Central memory CD4-positive, alpha-beta T cell (primary cell): ENCODE measurements at places on chromosomes 6 and 20.
A peak's percentile ranks its signal among the peaks of the same experiment; 100 is the strongest.

- no peak for DNase-seq
Observed at GRCh38 chr6:135883536-135883935, 32.0 kb downstream of the PDE7B start.

DNA sequence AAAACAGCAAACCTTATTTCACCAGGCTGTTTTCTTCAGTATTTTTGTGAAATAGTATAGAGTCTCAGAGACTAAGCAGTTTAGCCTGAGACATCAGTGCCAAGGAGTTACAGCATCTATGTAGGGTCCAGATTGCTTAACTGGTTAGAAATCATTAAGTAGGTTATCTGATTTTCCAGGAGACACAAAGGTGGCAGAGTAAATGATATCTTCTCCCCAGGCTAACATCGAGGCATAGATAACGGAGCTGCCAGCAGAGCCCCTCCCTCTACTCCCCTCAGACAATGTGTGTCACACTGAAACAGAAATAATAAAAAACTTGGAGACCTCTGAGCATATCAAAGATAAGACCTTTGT is 473.0 kb upstream of the CITED2 start:
- no peak for DNase-seq

- no peak for DNase-seq
Observed at GRCh38 chr6:44278774-44279697, 8.8 kb downstream of the TMEM151B start.

GRCh38 chr6:158648682-158649131 is 1.1 kb upstream of the SYTL3 start:
- no peak for DNase-seq

DNA sequence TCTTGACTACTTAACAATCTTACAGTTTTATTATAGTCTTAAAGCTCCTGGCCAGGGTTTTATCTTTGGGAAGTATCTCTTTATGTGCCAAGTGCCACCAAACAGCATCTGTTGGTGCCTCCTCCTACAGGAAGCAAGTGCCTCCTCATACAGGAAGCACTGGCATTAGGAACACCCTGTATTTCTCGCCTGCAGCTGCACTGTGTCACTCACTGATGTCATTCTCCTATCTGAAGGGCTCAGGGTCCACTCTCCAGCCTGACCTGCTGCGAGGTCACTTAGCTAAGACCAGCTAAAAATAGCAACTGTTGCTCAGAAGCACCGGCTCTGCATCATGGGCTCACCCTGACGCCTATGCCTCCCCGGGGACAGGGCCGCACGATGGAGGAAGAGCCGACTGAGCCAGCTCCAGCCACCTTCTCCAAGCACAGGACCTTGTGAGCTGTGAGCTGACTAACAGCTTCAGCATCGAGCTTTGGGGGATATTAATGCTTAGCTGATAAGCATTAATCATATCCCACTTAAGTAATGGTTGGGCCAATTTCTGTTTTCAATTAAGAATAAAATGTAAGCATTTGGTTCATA is 66.3 kb upstream of the CD93 start:
- no peak for DNase-seq

DNA sequence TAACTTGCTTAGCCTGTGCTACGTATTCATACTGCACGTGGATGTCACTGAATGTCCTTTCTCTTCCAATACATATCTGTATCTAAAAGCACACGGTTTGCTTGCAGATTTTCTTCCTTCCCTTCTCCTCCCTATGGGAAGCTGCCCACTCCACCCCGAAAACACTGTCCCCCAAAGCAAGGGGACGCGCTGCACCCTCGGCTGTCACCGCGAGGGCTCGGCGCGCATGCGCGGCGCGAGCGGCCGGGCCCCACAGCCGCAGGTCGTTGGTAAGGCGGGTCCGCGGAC is 659 bp downstream of the TMX4 start:
- DNase-seq = peak; percentile 74

GRCh38 chr6:89385846-89386245 is 26.2 kb downstream of the RRAGD start:
- no peak for DNase-seq

DNA sequence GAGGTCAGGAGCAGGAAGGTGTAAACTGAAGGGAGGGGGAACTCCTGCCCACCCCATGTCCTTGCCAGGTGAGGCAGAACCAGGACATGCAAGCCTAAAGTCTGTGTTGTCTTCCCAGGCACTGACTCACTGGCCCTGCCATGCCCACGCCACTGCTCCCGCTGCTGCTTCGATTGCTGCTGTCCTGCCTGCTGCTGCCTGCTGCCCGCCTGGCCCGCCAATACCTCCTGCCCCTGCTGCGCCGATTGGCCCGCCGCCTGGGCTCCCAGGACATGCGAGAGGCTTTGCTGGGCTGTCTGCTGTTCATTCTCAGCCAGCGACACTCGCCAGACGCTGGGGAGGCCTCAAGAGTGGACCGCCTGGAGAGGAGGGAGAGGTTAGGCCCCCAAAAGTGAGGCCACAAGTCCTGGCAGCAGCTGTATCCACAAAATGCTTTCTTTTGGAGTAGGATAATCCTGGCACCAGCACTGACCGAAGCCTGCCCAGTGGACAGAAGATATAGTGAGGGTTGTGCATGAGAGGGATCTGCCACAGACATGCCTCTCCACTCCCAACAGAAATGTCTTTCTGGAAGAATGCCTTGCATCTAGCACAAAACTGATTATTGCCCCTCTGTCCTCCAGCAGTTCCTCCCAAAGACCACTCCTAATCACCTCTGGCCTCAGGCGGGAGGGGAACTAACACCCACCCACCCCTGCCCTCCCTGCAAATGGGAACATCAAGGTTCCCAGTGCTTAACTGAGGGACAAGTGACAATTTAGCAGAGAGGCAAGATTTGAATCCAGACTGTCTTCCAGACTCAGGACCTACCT is 812 bp downstream of the MYMX start:
- no peak for DNase-seq

DNA sequence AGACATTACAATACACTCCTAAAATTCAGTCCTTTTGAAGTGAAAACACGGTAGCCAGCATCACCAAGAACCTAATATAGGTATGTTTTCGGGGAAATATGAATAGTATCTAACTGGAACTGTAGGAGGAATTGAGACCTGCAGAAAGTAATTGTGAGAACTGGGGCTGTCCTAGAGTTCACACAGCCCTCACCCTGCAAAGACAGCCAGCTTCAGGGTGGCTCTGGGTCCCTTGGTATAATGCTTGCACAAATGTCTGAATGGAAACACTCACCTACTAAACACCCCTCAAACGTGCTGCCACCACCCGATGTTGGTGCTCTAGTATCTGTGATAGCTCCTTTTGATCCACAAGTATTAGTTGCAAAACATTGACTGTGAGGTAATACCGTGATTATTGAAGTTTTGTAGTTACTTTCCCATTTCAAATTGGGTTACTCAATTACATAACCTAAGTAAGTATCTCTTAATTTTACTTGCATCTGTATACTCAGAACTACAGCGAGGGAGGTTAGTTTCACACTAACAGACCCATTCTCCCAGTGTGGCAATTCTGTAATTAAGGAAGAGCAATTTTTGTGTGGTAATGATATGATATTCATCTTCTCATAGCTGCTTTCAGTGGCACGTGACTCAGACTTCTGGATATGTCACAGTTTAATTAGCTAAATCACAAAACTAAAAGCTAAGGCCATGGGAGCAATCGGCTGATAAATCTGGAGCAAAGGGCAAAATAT is 129.5 kb downstream of the INSM1 start:
- DNase-seq = no peak

GRCh38 chr6:26351544-26351953 is 13.4 kb upstream of the BTN3A2 start:
- no peak for DNase-seq

- DNase-seq = no peak
Observed at GRCh38 chr20:23832775-23833513, 6.4 kb upstream of the CST2 start.

- DNase-seq = no peak
Observed at GRCh38 chr6:39566456-39566855, 158.8 kb downstream of the KIF6 start.

- no peak for DNase-seq
Observed at GRCh38 chr6:139142262-139142661, 7.4 kb downstream of the HECA start.

- no peak for DNase-seq
Observed at GRCh38 chr6:83633149-83633548, 75.8 kb downstream of the SNAP91 start.

DNA sequence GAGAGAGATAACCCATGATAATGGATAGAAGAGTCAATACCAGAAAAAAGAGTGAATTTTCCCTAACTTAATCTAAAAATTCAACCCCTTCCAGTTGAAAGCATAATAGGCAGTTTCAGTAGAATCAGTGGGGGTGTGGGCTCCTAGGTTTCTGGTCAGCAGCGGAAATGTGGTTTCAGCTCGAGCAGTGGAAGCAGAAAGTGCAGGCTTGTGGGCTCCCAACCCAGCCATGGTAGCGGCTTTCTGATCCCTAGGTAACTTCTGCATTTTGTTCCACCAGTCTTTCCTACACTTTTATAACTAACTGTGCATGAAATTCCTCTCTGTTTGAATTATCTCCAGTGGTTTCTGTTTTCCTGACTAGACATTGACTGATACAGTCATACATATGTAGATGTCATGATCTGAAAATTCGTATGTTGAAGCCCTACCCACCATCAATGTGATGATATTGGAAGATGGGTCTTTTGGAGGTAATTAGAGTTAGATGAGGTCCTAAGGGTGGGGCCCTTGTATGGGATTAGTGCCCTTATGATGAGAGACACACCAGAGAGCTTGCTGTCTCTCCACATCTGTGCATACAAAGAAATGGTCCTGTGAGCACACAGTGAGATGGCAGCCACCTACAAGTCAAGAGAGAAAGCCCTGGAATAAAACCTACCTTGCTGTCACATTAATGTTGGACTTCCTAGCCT is 6.5 kb upstream of the DDO start:
- no peak for DNase-seq

DNA sequence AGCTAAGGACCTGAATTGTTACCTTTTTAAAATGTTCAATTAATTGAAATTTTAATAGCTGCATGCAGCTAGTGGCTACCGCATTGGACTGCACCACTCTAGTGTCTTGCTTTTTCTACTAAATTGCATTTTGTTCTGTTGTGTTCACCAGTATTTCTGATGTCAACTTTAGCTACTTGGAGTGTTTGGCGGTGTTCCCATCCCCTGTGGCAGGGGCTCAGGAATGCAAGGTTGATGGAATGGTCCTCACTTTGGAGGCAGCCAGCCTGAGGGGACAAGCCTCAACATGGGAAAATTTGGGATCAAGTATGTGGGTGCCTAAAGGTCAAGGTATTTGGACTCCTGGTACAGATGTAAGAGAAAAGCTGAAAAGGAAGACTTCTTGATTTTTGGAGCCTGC is 230.1 kb upstream of the PRND start:
- no peak for DNase-seq

DNA sequence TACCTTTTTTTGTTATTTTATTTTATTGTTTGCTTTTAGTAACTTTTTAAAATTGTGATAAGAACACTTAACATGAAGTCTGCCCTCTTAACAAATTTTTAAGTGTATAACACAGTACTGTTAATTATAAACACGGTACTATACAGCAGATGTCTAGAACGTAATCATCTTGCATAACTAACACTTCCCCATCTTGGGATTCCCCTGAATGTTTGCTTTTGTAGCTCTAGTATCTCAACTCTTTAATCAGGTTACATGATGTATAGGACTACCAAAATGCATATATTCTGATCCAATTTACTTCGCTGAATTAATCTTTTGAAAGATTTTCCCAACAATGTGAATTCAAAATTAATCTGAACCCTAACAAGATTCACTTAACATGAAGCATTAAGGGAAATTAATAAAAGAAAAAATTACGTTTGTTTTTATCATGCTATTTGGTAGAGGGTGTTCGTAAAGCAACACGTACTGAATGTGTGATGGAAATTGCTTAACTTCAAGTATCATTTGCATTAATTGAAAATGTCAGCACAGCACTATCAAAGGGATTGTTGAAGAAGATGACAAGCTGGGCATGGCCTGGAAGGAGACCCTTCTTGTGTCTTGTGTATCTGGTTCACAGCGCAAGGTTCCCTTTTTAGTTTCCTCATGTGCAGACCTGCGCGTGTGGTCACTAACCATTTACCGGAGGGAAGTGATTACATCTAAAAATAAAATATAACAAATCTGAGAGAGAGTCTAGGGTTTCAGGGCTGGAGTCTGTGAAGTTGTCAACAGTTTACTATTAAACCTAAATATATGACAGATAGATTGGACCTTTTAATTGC is 15.2 kb downstream of the COL19A1 start:
- no peak for DNase-seq

- DNase-seq = no peak
Observed at GRCh38 chr6:73857341-73857890, 161.4 kb downstream of the CD109 start.

DNA sequence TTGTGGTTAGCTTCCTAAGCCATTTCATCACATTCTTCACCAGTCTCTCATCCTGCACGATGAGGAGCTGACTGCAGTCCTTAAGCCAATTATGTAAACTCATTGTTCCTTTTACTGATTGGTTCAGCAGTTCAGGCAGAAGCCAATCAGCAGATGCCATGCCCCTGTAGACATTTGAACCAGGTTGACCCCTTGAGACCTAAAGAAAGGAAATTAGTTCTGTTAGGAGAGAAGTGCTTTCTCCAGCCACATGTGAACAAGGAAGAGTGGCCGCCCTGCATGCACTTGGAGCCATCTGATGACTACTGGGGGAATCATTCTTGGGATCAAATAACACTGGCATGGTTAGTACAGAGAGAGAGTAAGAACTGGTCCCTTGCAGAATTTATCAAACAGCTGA is 535.2 kb upstream of the ID4 start:
- DNase-seq = no peak

DNA sequence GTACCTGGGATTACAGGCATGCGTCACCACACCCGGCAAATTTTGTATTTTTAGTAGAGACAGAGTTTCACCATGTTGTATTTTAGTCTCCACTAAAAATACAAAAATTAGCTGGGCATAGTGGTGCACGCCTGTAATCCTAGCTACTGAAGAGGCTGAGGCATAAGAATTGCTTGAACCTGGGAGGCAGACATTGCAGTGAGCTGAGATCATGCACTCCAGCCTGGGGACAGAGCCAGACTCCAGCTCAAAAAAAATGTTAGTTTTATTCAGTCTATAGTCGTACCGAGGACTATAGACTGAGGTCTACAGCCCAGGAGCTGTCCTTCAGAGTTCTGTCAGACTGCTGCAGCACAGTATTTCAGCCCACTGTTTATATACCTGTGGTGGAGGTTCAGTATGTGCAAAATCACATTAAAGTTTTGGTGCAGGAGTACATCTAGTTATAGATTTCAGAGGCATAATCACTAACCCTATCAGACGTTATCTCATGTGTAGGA is 3.6 kb upstream of the CASP8AP2 start:
- DNase-seq = no peak

DNA sequence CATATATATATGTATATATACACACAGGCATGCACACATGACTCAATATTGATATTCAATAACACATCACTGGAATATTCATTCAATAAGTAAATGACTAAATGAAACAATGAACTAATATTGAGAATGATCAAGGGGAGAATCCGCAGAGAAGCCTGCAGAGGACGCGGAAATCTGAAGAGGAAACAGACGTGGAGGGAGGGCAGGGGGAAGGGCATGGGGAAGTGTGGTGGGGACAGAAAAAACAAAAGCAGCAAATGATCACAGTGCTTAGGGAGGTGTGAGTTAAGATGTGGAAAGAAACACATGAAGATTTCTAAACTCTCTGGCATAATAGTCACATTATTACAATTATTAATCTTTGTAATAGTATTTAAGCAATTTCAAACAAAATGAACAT is 14.5 kb downstream of the PERP start:
- no peak for DNase-seq
